Astrocyte of the cerebellum (primary cell): ENCODE measurements at places on chromosomes 4 and X.

- DNase-seq = no peak
Observed at GRCh38 chr4:59838236-59838635, 1361.9 kb upstream of the ADGRL3 start.

- peak; percentile 6 for DNase-seq
Observed at GRCh38 chrX:100895365-100896075, 21.4 kb upstream of the NOX1 start.

DNA sequence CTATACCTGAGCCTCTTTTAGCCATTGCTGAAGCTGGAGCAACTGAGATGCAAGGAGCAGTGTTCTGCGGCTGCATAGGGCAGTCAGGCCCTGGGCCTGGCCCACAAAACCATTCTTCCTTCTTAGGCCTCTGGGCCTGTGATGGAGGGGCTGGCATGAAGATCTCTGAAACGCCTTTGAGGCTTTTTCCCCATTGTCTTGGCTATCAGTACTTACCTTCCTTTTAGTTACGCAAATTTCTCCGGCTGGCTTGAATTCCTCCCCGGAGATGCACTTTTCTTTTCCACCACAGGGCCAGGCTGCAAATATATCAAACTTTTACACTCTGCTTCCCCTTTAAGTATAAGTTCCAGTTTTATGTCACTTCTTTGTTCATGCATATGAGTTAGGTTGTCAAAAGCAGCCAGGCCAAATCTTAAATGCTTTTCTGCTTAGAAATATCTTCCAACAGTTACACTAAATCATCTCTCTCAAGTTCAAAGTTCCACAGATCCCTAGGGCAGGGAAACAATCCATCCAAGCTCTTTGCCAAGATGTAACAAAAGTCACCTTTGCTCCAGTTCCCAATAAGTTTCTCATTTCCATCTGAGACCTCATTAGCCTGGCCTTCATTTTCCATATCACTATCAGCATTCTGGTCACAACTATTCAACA lies 194.4 kb upstream of the PCDH7 start:
- DNase-seq = no peak

DNA sequence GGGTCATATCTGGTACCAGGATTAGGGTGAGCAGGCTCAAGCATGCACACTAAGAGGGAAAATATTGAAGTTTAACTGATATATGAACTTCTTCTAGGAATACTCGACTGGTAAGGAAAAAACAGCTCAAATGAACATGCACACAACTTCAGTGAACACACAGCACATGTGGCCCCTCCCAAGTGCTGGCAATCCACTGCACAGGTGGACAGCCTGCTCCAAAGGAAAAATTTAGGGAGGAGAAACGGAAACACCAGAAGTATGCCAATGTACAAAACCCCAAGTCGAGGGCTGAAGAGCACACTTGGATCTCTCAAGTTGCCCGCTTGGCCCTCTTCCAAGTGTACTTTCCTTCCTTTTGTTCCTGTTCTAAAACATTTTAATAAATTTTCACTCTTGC lies 205.0 kb upstream of the FAM47C start:
- DNase-seq = no peak

DNA sequence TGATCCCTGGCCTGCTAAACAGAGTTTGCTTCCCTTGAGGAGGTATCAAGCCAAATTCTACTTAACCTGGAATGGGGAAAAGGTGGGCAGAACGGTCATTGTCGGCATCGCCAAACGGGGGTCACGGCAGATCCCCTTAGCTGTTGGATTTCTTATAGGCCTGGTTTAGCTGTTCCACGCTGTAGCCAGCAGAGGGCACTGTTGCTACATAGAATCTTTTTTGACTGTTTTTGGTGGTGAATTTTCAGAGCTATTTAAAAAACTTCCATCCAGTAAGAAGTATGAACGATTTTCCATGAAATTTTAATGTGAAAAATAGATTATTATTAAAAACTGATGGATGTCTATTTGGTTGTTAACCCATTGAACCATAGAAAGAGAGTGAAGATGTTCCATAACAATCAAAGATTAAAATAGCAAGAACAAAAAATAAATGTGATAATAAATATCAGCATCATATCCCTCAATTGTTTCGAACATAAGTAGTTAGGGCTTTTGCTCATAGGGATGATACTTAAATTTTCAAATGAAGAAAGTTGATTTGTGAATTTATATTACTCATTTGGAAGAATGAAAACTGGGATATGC lies 56.6 kb downstream of the LINC00632 start:
- peak; percentile 56 for DNase-seq

- no peak for DNase-seq
Observed at GRCh38 chrX:154484255-154485149, 1.9 kb downstream of the UBL4A start.

DNA sequence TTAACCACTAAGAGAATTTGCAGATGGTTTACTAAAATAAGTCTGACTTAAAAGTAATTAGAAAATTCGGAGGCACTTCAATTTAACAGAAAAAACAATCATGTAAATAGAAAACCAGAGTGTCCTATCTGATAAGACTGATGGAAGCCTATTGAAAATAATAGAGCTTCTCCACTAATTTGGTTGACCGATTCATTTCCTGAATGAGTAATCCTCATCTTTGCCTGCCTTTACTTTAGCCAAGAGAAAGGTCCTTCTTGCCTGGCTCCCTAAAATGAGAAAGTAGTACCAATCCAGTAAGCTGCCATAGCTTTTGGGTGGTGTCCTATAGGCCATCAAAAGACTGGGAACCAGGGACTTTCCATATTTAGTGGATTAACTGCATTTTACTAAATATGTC lies 48.4 kb downstream of the KCNIP4 start:
- no peak for DNase-seq

- DNase-seq = no peak
Observed at GRCh38 chr4:154564311-154564710, 1.5 kb downstream of the FGB start.

GRCh38 chr4:145736241-145736831 lies 56.4 kb downstream of the C4orf51 start:
- DNase-seq = no peak

GRCh38 chr4:153095448-153096204 lies 108.6 kb upstream of the TRIM2 start:
- no peak for DNase-seq

DNA sequence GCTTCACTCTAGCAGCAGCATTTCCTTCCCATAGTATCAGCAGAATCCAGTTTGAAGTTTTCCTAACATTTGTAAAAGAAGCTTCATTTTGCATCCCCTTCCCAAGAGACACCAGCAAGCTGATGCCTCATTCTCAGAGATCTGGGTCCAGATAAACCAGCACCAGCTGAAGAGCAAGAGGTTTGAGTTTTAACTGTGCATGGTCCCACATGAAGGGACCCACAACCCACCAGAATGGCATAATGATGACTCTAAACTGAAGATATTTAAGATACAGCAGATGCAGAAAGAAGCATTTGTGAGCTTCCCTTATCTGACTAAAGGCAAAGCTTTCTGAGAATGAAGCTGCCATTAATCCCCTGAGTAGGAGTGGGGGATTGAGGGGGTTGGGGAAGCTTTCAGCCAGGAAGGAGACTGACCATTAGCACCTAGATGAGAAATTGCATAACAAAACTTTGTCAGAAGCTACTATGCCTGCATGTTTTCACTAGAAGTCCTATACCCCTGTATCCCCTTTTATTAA lies 18.6 kb downstream of the NUDT6 start:
- no peak for DNase-seq

- no peak for DNase-seq
Observed at GRCh38 chr4:8721621-8722020, 129.1 kb downstream of the CPZ start.

DNA sequence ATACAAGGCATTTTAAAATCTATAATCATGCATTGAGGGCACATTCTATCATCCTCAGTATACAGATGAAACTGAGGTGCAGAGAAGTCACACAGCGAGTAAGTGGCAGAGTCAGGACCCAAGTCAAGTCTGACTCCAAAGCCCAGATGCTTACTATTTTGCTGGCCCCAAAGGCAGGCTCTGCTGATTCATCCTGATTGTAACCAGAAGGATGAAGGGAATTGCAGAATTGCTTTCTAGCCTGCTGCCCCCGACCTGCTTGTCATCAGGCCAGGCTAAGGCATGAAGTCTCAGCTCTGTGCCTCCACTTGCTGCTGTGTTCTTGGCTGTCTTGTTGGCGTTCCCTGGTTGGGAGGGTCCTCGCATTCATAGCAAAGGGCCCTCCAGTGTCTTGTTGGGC lies 62.7 kb downstream of the SLC9A6 start:
- no peak for DNase-seq

DNA sequence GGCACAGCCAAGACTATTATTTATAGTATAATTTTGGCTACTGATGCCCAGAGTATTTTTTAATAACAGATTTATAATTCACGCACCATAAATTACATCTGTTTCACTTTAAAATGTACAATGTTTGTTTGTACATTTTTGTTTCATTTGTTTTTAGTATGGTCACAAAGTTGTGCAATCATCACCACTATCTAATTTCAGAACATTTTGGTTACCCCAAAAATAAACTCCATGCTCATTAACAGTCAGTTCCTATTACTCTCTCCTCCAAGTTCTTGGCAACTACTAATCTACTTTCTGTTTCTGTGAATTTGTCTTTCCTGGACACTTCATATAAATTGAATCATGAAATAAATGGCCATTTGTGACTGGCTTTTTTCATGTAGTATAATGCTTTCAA lies 176.7 kb downstream of the SH3BGRL start:
- DNase-seq = no peak

- DNase-seq = no peak
Observed at GRCh38 chr4:52755426-52755825, 4.2 kb upstream of the ERVMER34-1 start.

DNA sequence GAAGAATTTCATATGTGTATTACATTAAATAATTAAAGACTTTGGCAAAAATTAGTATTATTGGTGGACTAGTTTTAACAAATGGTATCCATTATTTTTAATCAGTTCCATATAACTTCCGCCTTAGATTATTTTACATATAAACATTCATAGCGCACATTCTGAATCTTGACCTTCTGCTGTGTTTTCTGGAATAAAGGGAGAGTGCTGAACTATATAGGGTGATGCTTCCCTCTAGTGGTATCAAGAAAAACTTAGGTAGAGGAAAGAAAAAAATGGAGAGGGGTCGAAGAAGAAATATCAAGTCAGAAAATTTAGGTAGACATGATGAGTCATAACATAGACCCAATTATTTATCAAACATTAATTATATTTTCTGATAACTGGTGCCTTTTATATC lies 155.6 kb upstream of the PACRGL start:
- peak; percentile 28 for DNase-seq

- no peak for DNase-seq
Observed at GRCh38 chr4:82123934-82124333, 249.9 kb downstream of the HNRNPD start.

DNA sequence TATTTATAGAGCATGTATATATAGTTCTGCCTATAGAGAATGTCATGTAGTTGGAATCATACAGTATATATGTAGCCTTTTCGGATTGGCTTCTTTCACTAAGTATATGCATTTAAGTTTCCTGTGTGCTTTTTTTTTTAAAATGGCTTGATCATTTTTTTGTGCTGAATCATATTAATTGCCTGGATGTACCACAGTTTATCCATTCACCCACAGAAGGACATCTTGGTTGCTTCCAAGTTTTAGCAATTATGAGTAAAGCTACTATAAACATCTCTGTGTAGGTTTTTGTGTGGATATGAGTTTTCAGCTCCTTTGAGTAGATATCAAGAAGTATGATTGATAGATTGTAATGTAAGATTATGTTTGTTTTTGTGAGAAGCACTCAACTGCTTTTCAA lies 23.8 kb downstream of the PTTG2 start:
- DNase-seq = no peak

- no peak for DNase-seq
Observed at GRCh38 chrX:129779747-129780146, at the start of gene SASH3. SASH3 (plus strand) TSS chrX:129779949; CDS start chrX:129780098, 149 bp downstream.

GRCh38 chr4:94849901-94850300 lies 92.1 kb downstream of the BMPR1B start:
- no peak for DNase-seq

GRCh38 chr4:58090539-58090938 lies 980.4 kb upstream of the IGFBP7 start:
- DNase-seq = no peak

DNA sequence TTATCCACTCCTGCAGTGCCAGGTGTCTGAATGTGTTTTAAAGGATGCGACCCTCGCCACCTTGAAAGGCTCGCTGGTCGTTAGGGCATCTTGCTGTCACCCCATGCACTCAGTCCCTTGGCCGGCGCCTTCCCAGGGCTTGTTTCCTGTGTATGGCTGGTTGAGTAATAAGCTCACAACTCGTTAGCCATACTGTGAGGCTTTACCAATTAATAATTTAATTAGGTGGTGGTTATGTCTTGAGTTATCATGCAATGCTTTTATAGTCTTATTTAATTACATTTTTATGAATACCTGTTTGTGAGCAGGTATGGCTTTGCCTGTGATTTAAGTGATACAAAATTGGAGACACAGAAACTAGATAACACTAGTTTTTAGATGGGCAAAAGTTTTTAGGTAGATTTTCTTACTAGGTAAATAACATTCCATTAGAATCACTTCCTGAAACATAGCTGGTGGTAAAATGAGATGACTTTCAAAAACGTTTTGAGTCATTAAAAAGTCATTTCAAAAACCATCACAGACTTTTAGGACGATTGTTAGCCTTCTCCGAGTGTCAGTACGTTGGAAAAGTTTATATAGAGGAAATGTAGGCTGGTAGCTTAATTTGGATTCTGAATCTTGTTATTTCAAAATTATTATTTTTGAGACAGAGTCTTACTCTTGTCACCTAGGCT lies 18.2 kb downstream of the PTTG2 start:
- DNase-seq = no peak

DNA sequence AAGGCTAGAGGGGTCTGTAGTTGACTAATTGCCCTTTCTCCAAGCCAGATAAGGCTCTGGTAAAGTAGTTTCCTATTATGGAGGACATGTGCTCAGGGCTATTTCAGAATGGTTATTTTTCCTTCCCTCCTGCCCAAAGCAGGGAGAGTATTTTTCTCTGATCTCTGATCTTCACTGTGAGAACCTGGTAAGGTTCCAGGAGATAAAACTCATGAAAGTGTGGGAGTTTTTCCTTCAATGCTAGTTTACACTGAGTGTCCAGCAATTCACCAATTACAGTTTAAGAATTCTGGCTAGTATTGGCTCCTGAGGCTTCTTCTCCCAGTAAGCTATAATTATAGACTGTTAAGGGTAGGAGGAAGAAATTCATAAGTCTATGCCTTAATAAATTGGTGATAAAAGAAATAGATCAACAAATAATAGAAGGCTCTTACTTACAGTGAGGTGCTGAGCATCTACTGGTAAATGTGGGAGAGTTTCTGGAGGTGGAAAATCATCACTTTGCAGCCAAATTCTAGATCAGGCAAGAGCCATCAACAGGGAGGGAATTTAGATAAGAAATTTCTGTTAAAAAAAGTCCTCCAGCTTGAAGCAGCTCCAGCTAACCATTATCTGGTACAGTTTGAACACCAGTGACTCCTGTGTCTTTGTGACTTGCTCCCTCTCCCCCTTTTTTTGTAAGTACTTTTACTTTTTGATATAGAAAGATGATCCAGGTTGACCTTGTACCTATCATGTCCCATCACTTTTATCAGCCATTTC lies 30.9 kb downstream of the CASP6 start:
- DNase-seq = no peak

DNA sequence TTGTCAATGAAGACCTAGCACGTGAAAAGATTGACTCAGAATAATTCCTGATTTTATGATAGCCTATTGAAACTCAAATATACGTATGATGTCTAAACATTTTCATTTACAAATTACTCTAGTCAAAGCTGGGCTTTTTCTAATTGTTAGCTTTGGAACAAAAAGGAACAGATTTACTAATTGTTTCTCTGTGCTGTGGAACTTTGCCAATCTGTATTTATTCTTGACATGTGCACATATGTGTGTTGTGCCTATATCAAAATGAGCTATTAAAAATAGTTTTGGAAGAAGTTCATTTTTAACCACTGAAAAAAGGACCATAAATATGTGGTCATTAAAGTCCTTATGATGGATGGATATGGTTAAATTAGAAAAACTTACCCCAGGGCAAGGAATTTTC lies 85.4 kb upstream of the PACRGL start:
- DNase-seq = no peak
